Keratinocyte (primary cell): ENCODE measurements at places on chromosomes 2 and 18. TPM values are rescaled to one million over a fixed set of nuclear protein-coding genes. Genes with fewer than 3 reads are reported as not detected.

EVA1A gene
- polyA plus RNA-seq = 11.5 to 14.6 TPM (median 12.5 TPM) in 3 replicates

ASAP2 gene
- polyA plus RNA-seq = 30.7 to 59.6 TPM (median 54.2 TPM) in 3 replicates

SP140 gene
- polyA plus RNA-seq = 0.95 to 1.2 TPM (median 0.95 TPM) in 3 replicates

DNA sequence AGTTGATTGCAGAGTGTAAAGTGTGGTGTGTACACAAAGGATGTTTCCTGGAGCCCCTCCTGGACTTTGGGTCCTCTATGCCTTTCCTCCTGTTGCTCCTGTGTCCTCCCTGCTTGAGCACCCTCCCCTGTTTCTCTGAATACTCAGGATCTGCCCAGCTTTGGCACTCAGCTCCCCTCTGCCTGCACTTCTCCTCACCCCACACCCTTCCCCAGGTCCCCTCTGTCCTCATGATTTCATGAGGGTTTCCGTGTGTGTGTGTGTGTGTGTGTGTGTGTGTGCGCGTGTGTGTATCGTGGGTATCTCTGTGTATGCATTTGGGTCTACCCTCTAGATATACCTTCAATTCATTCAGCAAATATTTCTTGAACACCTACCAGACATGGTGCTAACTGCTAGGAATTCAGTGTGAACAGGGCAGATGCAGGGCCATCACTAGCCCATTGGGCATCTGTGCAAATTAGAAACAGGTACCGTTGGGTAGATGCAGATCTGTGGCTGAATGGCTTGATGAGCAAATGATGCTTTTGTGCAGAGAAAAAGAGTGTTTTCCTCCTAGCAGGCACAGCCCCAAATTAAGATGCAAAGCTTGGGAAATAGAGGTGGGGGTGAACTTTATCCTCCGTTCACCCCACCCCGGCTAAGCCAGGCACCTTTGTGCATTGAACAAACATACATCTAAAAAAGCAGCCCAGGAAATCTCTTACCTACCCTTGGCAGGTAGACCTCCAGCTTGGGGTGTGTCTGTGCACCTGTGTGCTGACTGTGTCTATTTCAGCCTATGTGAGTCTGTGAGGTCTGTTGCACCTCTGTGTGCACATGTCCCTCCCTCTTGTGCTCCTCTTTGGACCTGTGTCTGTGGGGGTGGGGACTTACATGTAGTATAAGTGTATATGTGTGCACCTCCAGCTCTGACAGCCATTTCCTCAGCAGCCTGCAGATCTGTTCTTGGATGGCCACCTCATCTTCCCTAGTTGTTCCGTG, 60.0 kb upstream of the EPAS1 start:
- no peak overlapping the region for H3K4me3 ChIP-seq
- no peaks in the 10 kb centered on the region for H3K36me3 ChIP-seq
- H3K27ac ChIP-seq = no peak overlapping the region
- no peak for DNase-seq
- no peaks in the 10 kb centered on the region for H3K27me3 ChIP-seq

- no peaks in the 10 kb centered on the region for H3K4me1 ChIP-seq
- H3K27ac ChIP-seq = no peak overlapping the region
- no peaks in the 10 kb centered on the region for H3K36me3 ChIP-seq
- no peaks in the 10 kb centered on the region for H3K27me3 ChIP-seq
- no peak for DNase-seq
- H3K4me3 ChIP-seq = no peak overlapping the region
Observed at GRCh38 chr2:200655918-200656580, 70.2 kb downstream of the AOX1 start.

DNA sequence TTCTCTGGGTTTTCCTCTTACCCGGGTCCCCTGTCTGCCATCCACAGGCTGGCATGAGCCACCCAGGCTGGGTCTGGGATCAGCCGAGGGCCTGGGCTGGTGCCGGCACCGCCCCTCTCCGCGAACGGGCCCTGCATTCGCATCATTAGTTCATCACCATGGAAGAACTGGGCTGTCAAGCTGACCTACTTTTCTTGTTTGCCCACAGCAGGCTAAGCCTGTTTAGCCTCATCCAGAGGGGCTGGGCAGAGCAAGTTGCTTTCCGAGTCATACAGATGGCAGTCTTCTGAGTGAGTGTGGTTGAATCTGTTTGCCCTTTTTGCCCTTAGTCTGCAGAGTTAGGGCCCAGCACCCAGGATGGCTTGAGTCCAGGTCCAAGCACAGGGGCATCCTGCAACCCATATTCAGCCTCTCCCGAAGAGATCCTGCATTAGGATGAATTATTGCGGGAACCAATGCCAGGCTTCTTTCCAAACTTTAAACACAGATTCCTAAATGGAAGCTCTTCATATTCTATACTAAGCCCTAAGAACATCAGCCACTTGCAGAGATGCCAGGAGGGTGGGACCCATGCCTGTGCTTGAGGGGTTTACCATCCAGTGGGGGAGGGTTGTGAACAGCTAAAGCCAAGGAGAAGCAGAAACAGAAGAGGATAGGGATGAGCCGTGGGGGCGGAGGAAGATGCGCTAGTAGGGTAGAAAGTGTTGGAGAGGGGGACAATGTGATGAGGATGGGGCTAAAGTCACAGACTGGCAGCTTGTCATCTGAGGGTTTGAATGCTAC, 68.0 kb downstream of the NPAS2 start:
- no peak overlapping the region for H3K27ac ChIP-seq
- H3K27me3 ChIP-seq = no peaks in the 10 kb centered on the region
- H3K4me1 ChIP-seq = peaks cover 25% of the 10 kb centered on the region
- no peaks in the 10 kb centered on the region for H3K36me3 ChIP-seq
- H3K4me3 ChIP-seq = no peak overlapping the region

DNA sequence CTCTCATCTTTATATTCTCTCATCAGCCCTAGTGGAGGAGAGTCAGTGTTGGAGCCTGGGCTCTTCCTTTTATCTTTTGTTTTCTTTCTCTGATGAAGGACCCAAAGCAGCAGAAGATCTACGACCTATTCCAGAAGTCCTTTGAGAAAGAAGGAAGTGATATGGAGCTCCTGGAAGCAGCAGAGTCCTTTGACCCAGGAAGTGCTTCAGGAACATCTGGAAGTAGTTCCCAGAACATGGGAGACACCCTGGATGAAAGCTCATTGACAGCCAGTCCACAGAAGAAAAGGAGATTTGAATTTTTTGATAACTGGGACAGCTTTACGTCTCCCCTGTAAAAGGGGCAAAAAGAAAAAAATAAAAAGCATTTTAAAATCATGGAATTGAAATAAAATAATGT, 16.0 kb upstream of the RPL37A start:
- H3K27me3 ChIP-seq = no peaks in the 10 kb centered on the region
- no peak for DNase-seq
- H3K27ac ChIP-seq = no peak overlapping the region
- no peak overlapping the region for H3K4me3 ChIP-seq
- H3K4me1 ChIP-seq = peaks cover 13% of the 10 kb centered on the region

GRCh38 chr2:163554864-163555263, 180.9 kb downstream of the FIGN start:
- DNase-seq = no peak
- H3K4me1 ChIP-seq = no peaks in the 10 kb centered on the region
- no peak overlapping the region for H3K4me3 ChIP-seq
- no peaks in the 10 kb centered on the region for H3K27me3 ChIP-seq
- H3K36me3 ChIP-seq = no peaks in the 10 kb centered on the region
- H3K27ac ChIP-seq = no peak overlapping the region

GRCh38 chr2:209511637-209512036, 87.8 kb downstream of the MAP2 start:
- H3K4me1 ChIP-seq = no peaks in the 10 kb centered on the region
- DNase-seq = no peak
- H3K27ac ChIP-seq = no peak overlapping the region
- H3K4me3 ChIP-seq = no peak overlapping the region
- H3K27me3 ChIP-seq = no peaks in the 10 kb centered on the region
